ENCODE measurements at places on chromosomes 5 and 9.

DNA sequence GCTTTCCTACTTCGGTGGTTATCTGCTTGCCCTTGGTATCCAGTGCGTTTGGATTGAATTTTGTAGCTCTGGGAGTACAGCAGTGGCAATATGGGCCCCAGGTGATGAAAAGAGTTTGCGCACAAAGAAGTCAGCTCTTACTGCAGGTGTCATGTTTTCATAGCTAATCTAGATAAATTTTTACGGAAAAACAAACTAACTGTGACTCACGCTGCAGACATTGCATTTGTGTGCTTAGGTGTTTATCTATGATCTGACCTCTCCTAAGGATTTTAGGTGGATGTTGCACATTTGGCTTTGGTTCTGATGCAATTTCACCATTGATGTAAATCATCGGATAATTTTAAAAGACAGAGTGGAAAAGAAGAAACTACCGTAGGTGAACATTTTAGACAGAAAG is 92.1 kb downstream of the VCAN start:
- DNase-seq: no peak

DNA sequence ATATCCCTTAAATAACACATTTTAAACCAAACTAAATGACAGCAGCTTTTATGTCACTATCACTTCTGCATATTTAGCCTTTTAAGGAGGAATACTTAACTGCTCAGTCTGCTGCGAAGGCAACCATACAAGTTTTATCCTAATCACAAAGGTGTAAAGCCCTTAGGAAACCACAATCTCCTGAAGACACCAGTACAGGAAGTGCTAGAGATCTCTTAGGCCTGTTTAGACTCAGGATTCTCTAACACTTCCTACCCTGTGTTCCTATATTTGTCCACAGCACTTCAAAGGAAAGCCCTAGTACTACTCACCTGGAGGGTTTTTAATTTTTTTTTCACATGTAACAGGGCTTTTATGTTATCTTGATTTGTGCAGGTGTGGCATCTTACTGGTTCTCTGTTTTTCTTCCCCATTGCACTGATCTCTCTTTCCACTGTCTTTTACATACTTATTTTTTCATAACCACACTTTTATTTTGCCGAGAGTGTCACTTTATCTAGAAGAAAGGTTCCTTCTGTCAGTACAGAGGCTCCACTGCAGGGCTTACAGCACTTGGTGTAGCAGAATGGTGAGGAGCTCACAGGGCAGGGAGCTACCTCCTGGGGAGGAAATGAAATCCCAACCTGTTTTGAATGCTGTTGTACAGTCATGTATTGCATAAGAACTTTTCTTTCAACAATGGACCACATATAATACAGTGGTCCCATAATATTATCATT is 1060.6 kb upstream of the ACO1 start:
- no peak for DNase-seq

GRCh38 chr9:98378794-98379193 is 123.3 kb upstream of the TBC1D2 start:
- DNase-seq: no peak

DNA sequence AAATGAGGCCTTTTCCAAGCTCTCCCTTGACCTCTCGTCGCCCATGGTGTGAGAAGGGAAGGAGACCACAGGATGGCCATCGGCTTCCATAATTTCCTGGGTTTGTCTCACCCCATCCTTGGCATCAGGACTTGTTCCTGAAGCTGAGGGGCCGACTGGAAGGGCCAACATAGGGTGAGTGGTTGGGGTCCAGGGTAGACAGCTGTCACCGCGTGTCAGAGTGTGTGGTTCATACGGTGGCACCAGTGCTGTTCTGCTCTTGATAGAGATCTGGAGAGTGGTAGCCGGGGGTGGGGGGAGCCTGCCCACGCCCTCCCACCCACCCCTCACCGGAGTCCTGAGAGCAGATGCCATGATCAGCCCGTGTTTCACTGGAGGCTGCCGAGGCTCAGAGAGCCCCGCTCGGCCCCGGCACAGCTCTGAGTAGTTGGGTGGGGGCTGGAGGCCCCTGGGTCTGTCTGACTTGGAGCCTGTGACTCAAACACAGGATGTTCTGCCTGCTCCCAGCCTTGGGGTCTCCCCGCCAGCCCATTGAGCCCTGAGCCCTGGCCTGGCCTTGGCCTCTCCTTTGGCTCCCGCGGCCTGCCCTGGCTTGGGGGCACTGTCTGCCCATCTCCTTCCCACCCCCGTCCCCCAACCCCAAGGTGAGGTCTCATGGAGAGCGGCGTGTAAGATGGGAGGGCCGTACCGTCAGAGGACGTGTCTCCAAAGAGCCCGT is 53.1 kb upstream of the IER5L start:
- no peak for DNase-seq

GRCh38 chr5:172380987-172381643 is 73.2 kb downstream of the SH3PXD2B start:
- no peak for DNase-seq

DNA sequence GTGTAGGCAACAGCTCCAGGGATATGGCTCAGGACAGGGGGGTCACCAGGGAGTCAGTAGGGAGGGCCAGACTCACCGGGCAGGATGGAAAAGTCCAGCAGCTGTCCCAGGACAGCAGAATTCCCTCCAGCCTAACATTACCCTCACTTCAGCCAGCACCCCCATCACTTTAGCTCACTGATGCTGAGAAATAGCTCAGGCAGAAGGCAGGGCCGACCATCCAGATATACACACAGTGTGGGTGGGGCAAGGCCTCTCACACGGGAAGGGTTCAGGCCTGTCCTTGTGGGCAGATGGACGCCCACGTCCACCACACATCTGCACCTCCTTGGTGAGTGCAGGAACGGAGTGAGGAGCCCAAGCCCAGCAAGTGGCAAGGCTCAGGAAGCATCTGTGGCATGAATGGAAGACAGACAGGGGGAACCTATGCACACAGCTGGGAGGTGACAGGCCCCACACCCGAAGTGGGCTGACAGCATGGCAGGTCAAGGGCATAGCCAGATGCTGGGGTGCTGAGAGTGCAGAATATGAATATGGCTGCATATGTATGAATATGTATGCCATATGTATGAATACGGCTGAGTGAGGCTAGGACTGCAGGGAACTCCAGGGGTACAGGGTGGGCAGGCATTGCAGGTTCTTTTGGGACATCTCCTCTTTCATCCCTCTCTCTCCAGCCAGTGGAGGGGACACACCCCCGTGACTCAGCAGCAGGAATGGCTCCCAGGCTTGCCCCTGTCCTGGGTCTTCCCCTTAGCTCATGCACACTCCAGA is 17.0 kb downstream of the BICD2 start:
- no peak for DNase-seq

DNA sequence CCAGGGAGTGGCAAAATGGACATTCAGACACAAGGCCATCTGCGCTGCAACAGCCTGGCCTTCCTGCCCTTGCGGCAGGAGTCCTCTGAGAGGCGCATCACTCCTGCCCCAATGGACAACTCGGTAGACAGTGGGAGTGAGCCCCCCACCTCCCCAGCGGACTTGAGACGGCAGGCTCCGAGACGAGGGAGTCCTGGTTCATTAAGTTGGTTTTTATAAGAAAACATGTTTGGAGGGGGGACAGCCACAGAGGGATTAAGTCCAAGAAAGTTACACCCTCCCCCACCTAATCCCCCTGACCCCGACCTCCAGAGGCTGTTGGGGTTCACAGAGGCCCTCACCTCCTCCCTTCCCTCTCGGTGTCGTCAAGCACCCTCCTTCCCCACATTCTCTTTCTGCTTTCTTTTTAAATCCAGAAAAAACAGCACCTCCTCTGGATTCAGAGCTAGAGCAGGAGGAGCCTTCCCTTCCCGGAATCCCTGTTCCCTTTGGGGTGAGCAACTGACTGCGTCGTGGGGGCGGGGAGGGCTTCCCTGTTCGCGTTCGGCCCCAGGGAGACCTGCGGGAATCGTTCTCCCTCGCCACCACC is 1.8 kb upstream of the EGR1 start:
- DNase-seq: peak; percentile 22

GRCh38 chr9:118575341-118576070 is 793.7 kb downstream of the BRINP1 start:
- no peak for DNase-seq

DNA sequence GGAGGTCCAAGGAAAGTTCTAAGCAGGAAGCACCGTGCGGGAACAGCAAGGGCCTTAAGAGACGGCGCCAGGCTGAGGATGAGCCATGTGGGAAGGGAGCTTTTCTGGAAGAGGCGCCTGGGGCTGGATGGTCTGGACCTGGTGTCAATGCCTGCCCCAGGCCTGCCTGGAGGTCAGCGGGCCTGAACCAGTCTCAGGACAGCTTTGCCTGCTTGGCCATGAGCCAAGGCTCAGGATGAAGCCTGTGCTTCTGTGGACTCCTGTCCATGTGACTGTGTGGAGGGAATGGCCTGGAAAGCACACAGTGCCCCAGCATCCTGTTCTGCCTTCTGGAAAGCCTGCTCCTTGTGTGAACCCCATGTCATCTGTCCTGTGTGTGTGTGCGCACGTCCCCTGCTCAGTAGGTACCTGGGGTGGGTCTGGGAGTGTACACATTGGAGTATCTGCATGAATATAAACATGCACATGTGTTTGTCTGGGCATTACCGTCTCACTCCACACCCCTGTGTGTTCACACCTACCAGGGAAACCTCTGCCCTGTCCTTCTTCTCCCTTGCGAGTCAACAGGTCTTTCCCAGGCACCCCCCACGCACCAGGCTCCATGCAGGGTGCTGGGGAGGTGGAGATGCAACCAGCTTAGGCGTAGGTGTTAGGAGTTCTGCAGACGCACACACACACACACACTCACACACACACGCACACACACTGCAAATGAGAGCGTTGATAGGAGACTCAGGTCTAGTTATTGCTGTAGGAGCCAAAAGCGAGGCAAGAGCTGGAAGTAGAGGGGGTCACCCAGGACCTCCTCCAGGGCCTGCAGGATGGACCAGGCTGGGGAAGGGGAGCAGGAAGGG is 24.8 kb downstream of the DAB2IP start:
- no peak for DNase-seq

- no peak for DNase-seq
These were observed 5.0 kb downstream of the SQSTM1 start for GRCh38 chr5:179825655-179826182.

- no peak for DNase-seq
These were observed 24.3 kb downstream of the FBXO38 start for GRCh38 chr5:148408092-148408491.

DNA sequence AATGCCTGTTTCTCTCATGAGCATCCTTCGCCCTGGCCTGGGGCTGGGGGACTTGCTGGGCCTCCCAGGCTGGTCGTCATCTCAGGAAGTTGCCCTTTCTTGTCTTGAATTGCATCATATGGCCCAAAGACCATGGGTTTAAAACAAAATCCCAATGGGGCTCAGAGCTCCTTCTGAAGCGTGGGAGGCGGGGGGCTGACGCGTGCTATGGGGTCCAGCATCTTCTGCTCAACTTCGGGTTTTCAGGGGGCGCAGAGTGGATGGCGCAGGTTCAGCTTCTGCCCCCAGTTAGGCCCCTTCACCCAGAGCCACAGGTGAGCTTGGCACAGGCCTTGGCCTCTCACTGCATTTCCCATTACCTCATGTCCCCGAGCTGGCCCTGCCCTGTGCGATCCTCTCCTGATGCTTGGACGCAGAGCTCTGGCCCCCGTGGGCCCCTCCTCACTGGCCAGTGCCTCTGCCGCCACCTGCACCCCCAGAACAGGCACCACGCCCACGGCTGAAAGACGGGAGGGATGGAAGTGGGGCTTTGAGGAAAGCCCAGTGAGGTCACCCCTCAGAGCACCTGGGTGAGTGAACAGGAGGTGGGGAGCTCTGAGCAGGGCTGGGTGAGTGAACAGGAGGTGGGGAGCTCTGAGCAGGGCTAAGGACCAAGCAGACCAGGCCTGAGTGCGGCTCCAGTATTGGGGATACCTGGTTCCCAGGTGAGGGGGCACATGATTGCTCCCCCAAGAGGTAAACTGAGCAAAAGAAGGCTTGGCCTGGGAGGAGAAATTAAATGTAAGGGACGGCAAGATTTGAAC is 56.0 kb downstream of the TRIP13 start:
- no peak for DNase-seq

DNA sequence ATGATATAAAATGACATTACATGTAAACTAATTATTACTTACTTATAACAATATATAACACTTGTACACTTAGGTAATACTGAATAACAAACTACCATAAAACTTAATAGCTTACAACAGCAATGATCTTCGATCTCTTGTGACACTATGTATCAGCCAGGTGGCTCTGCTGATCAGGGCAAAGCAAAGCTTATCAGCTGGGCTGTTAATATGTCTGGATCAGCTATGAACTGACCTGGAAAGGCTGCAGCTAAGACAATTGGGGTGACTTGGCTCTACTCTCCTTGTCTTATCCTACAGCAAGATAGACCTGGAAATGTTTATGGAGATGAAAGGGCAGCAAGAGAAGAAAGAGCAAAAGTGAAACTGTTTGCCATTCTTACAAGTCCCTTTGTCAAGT is 511.3 kb downstream of the TLR4 start:
- no peak for DNase-seq

DNA sequence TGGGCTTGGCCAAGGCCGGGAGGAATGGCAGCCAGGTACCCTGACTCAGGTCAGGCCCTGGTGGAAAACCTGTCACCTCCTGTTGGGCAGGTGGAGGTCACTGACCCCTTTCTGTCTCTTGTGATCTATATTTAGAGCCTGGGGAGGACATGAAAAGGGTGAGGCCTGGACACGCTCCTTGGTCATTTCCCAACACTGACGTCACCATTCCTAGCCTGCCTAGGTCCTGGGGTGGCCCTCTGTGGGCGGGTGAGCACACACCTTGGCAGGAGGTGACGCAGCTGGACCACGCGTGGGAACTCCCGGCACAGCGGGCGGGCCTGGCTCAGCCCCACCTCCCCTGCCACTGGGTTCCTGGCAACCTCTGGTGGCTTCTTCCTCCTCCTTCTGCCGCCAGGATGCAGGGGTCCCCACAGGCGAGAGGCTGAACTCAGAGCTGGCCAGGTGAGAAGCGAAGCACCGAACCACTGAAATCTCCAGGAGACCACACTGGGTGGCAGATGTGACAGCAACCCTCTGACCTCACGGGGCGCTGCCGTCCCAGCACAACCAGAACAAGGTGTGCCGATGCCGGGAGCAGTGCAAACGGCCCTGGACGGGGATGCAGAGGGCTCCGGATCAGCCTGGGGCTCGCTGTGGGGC is 6.4 kb upstream of the RALGDS start:
- DNase-seq: no peak

DNA sequence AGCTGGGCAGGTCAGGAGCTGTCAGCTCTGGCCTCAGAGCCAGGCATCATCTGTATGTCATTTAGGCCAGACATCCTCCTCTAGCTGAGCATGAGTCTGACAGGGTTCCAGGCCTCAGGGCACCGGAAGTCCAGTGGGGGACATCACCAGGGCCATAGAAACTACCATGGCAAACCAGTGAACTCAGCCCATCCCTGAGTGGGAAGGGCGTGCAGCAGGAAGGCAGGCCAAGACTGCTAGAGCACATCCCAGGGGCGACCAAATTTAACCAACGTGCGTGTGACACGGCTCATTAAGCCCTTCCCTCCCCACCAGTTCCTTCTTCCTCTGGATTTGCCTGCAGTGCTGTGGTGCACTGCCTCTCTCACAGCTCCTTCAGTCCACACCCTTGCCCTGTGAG is 75.9 kb downstream of the COL27A1 start:
- no peak for DNase-seq

GRCh38 chr5:121525706-121526105 is 326.0 kb upstream of the FTMT start:
- no peak for DNase-seq

Measured in NAMALWA (cell line).